ENCODE measurements at places on chromosomes 4 and X.

DNA sequence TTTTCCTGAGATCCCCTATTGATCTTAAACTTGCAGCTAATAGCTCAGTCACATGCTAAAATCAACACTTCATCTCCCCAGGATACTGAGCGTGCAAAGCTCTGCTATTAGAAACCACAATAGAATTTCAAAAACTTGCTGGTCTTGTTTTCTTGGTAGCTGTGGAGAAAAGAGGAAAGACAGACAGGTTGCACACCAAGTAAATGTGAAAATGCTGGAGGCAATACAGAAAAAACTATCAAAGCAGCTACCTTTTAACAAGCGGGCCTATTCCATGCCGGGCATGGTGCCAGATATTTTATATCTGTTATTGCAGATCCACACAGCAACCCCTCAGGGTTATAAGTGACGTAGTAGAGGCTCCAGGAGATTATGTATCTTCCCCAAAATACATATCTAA lies 171.9 kb downstream of the DCTD start:
- DNase-seq, result no peak

- DNase-seq, result no peak
Observed at GRCh38 chrX:111492085-111492484, 19.4 kb upstream of the SERTM2 start.

DNA sequence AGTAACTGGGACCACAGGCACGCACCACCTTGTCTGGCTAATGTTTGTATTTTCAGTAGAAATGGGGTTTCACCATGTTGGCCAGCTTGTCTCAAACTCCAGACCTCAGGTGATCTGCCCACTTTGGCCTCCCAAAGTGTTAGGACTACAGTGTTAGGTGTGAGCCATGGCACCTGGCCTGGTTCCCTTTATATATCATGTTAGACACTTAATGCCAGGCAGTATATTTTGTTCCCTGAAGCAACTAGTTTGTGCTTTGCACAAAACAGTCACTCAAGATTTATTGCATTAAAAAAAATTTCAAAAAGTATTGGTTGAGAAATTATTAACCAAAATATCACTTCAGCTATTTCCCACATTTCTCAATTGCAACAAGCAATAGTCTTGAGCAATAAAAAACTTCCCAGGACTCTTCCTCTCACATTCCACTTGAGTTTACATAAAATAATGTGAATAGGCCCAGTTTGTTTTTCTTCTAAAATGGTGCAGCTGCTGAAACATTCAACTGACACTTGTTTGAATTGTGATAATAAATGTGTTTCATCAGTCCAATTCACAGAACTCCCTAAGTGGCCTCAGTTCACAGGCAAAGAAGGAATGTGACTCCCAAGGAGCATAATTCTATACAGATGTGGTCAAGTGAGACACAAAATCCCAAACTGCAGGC lies 22.7 kb downstream of the CXCL1 start:
- DNase-seq, result no peak

DNA sequence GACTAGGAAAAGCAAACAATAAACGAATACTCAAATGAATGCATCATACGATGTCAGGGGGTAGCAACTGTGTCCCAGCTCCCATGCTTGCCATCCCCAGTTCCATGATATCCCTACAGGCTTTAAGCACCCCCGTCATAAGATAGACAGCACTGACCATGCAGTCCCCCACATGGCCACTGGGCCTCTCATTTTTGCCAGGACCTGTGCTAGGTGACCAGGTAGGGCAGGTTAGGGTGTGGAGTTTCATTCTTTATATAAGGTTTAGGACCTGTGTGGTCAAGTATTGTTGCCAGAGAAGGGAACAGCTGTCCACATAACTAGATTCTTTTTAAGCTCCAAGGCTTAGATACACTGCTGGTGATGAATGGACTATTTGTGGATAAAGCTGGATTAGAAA lies 9.7 kb downstream of the PPEF2 start:
- DNase-seq, result no peak

- no peak for DNase-seq
Observed at GRCh38 chr4:181911420-181911819, 331.8 kb upstream of the TENM3 start.

- DNase-seq, result no peak
Observed at GRCh38 chrX:50115973-50116372, 84.8 kb downstream of the AKAP4 start.

All from head of caudate nucleus (tissue), 42 donors.